ENCODE measurements at places on chromosomes 2 and 18.

- no peaks in the 10 kb centered on the region for H3K4me1 ChIP-seq
- no peak overlapping the region for H3K27ac ChIP-seq
Measured at GRCh38 chr2:68512966-68513365, 45.6 kb downstream of the APLF start.

DNA sequence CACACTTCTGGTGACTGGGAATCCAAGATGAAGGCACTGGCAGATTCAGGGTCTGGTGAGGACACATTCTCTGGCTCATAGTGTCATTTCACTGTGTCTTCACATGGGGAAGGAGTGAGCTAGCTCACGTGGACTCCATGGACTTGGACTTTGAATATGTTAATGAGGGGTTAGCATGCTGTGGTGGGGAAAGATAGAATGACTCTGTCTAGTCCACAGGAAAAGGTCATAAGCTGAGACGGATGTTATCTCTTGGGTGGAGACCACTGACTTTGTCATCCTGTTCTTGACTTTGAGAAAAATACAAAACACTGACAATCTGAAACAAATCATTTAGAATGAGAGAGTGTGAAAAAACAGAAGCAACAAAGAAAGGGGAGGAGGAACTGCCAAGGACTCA lies 145.9 kb downstream of the PIK3C3 start:
- no peak for DNase-seq
- no peaks in the 10 kb centered on the region for H3K4me1 ChIP-seq
- H3K4me3 ChIP-seq: no peak overlapping the region
- no peaks in the 10 kb centered on the region for H3K36me3 ChIP-seq

DNA sequence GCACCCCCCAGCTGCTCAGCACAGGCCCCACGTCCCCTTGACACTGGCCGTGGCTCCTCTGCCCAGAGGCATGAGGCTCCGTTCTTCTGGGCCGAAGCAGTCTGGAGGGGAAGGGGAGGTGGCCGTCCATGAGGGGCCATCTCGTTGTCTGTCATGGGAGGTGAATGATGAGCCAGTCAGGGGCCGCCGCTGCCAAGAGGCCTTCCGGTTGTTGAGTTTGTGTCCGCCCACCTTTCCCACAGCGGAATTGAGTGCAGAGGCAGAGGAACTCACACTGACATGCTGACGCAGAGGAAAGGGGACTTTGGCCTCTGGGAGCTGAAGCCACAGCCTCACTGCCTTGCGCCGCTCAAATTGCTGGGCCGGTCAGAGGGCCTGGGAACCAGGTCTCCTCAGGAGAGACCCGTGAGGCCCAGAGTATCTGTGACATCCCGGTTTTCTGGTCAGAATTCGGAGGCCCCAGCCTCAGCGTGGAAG lies 268.4 kb downstream of the ATAD2B start:
- no peak overlapping the region for H3K4me3 ChIP-seq
- DNase-seq: no peak
- no peaks in the 10 kb centered on the region for H3K36me3 ChIP-seq

- no peaks in the 10 kb centered on the region for H3K27me3 ChIP-seq
- DNase-seq: no peak
- peaks cover 16% of the 10 kb centered on the region for H3K4me1 ChIP-seq
- H3K4me3 ChIP-seq: no peak overlapping the region
Measured at GRCh38 chr2:96521219-96521618, 15.3 kb upstream of the ARID5A start.

GRCh38 chr2:201244829-201245228 lies 15.5 kb upstream of the CASP8 start:
- H3K27me3 ChIP-seq: no peaks in the 10 kb centered on the region
- no peak overlapping the region for H3K27ac ChIP-seq
- no peaks in the 10 kb centered on the region for H3K36me3 ChIP-seq
- H3K4me1 ChIP-seq: peaks cover 97% of the 10 kb centered on the region
- DNase-seq: no peak
- no peak overlapping the region for H3K4me3 ChIP-seq

GRCh38 chr2:150477347-150477746 lies 10.1 kb downstream of the RND3 start:
- no peaks in the 10 kb centered on the region for H3K27me3 ChIP-seq
- no peak for DNase-seq

DNA sequence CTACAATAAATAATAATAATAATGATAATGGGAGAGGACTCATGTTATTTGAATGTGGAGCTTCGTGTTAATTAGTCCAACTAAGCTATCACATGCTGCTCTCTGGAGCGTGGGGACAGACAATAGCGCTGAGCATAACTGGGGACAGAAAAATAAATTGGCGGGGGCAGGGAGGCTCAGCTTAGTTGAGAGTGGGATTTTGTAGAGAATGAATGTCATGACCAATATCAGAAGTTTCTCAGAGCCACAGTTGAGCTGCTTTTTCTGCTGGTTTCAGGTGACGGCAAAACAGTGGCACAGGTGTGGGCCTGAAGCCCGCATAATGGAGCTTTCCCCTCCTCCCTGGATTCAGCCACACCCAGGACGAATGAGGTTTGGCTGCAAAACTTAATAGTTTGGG lies 111.1 kb upstream of the CAB39 start:
- H3K36me3 ChIP-seq: no peaks in the 10 kb centered on the region
- no peak overlapping the region for H3K4me3 ChIP-seq
- no peak for DNase-seq
- H3K4me1 ChIP-seq: peaks cover 4% of the 10 kb centered on the region
- peak overlapping the region; percentile 83 for H3K27ac ChIP-seq

- no peak for DNase-seq
- no peaks in the 10 kb centered on the region for H3K36me3 ChIP-seq
- no peaks in the 10 kb centered on the region for H3K27me3 ChIP-seq
- no peak overlapping the region for H3K4me3 ChIP-seq
- no peak overlapping the region for H3K27ac ChIP-seq
Measured at GRCh38 chr2:236548179-236548921, 21.3 kb upstream of the ACKR3 start.

- no peak for DNase-seq
- no peak overlapping the region for H3K27ac ChIP-seq
- no peaks in the 10 kb centered on the region for H3K27me3 ChIP-seq
- no peaks in the 10 kb centered on the region for H3K36me3 ChIP-seq
Measured at GRCh38 chr2:192047315-192048107, 147.2 kb downstream of the TMEFF2 start.

DNA sequence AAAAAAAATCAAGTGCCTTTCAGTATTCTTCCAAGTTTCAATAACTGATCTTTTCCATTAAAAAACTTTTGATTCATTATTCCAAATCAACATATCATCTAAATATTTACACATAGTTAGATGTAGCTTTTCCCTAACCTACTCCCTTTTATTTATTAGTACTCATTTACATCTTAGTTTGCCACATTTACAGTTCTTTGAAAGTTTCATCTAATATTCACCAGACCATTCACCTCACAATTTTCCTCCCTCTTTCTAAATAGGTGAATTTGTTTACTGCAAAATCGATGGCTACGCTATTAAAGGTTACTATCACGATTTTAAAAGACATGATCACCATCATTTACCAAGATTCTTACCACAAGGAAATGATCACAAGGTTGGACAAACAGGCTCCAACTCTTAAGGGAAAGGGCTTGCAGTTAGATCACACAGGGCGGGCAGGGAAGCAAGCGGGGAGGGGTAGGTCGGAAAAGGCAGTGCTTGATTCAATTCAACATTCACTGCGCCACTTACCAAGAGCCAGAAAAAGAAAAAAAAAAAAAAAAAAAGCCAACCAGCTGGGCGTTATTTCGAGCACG lies 654 bp upstream of the MARCHF7 start:
- peaks cover 26% of the 10 kb centered on the region for H3K4me1 ChIP-seq
- H3K4me3 ChIP-seq: peak overlapping the region; percentile 76
- no peaks in the 10 kb centered on the region for H3K36me3 ChIP-seq
- no peak for DNase-seq

GRCh38 chr2:98555696-98556095 lies 52.6 kb downstream of the COA5 start:
- H3K27ac ChIP-seq: no peak overlapping the region
- H3K36me3 ChIP-seq: peaks cover 77% of the 10 kb centered on the region
- H3K4me1 ChIP-seq: peaks cover 33% of the 10 kb centered on the region
- no peak overlapping the region for H3K4me3 ChIP-seq
- H3K27me3 ChIP-seq: no peaks in the 10 kb centered on the region
- DNase-seq: peak; percentile 59

- H3K36me3 ChIP-seq: no peaks in the 10 kb centered on the region
- DNase-seq: peak; percentile 78
- H3K27ac ChIP-seq: no peak overlapping the region
Measured at GRCh38 chr2:230913406-230914143, 11.5 kb downstream of the GPR55 start.

GRCh38 chr2:23380562-23381065 lies 4.4 kb upstream of the KLHL29 start:
- H3K27ac ChIP-seq: no peak overlapping the region
- H3K27me3 ChIP-seq: peaks cover 3% of the 10 kb centered on the region
- H3K4me1 ChIP-seq: peaks cover 18% of the 10 kb centered on the region
- DNase-seq: no peak
- no peaks in the 10 kb centered on the region for H3K36me3 ChIP-seq

- no peak for DNase-seq
- H3K4me3 ChIP-seq: no peak overlapping the region
- peaks cover 15% of the 10 kb centered on the region for H3K4me1 ChIP-seq
- H3K27me3 ChIP-seq: no peaks in the 10 kb centered on the region
Measured at GRCh38 chr18:32301976-32302743, 112.3 kb downstream of the MEP1B start.

GRCh38 chr18:79556829-79557585 lies 122.6 kb upstream of the CTDP1 start:
- no peak for DNase-seq
- no peak overlapping the region for H3K27ac ChIP-seq
- no peaks in the 10 kb centered on the region for H3K4me1 ChIP-seq
- no peaks in the 10 kb centered on the region for H3K27me3 ChIP-seq

DNA sequence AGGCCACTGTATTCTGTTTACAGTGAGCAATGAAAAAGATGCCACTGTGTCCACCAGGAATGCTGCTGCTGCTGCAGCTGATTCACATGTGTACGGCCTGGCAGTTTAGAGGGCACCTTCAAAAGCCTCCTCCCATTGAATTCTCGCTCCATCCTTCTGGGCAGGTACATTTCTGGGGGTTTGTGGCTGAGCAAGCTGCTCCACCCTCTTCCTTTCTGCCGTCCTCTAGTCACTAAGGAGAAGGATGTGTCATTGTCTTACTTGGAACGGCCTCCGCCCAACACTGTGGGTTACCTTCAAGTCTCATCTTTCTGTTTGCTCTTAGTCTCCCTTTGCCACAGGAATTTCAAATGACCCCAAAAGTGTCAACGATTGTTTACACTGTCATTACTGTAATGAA lies 182.0 kb downstream of the ZBTB7C start:
- peaks cover 21% of the 10 kb centered on the region for H3K4me1 ChIP-seq
- no peaks in the 10 kb centered on the region for H3K27me3 ChIP-seq
- H3K27ac ChIP-seq: peak overlapping the region; percentile 75
- no peak for DNase-seq
- no peak overlapping the region for H3K4me3 ChIP-seq
- H3K36me3 ChIP-seq: no peaks in the 10 kb centered on the region

DNA sequence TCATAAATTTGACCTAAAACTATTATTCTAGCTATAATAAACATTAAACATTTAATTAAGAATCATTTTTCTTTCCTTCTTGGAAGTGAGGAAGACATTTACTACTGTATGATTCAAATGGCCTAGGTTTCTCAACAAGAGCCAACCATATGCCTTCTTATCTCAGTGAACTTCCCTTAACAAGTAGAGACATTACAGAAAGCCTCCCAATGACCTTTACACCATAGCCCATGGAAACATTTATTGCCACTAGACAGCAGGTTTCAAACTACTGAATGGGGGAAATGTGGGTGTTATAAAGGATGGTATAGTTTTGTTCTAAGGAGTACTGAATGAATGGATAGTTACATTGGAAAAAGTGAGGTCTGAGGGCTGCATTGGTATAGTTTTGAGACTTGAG lies 349.4 kb upstream of the SPRED2 start:
- DNase-seq: no peak
- H3K4me1 ChIP-seq: no peaks in the 10 kb centered on the region
- no peak overlapping the region for H3K4me3 ChIP-seq
- no peaks in the 10 kb centered on the region for H3K27me3 ChIP-seq
- H3K27ac ChIP-seq: no peak overlapping the region

DNA sequence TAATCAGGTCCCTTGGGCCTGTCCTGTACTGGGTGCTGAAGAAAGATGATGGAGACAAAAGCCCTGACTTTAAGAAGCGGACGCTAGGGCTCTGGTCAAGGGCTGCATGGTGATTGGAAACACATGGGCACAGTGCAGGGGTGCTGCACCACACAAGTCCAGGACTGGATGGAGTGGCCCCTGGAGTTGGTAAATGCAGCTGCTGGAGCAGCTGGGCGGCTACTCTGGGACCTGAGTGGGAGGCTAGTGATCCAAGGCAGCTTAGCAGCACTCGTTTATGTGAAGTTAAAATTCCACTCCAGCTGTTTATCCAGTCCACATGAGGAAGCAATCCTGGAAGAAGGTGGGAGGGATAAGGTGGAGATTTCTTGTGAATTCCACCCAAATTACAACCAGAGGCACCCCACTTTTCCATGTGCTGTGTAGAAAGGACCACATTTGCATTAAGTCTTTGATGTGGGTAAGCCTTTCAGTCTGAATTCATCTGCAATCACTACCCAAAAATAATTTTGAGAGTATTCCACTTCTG lies 24.9 kb downstream of the MERTK start:
- DNase-seq: no peak
- H3K27ac ChIP-seq: no peak overlapping the region
- H3K4me3 ChIP-seq: no peak overlapping the region
- H3K36me3 ChIP-seq: no peaks in the 10 kb centered on the region

DNA sequence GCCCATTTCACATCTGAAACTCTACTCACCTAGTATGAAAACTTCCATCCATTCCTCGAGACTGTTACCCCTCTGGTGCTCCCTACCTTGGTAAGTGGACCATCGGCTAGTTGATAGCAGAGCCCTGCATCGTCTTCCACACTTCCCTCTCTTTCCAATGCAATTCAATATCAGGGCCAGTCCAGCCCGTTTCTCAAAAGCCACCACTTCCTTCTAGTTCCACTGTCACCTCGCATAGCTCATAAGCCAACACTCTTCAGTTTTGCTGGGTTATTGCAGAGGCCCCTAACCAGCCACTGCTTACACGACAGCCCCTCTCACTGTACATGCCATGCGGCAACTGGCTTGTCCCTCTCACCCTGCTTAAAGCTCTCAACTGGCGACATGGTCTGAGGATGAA lies 10.2 kb upstream of the ZNF407 start:
- no peaks in the 10 kb centered on the region for H3K4me1 ChIP-seq
- H3K4me3 ChIP-seq: no peak overlapping the region
- no peaks in the 10 kb centered on the region for H3K27me3 ChIP-seq
- H3K27ac ChIP-seq: peak overlapping the region; percentile 5
- H3K36me3 ChIP-seq: no peaks in the 10 kb centered on the region

- DNase-seq: no peak
- no peaks in the 10 kb centered on the region for H3K36me3 ChIP-seq
- H3K4me1 ChIP-seq: peaks cover 54% of the 10 kb centered on the region
- H3K27ac ChIP-seq: peak overlapping the region; percentile 75
- H3K4me3 ChIP-seq: no peak overlapping the region
Measured at GRCh38 chr18:77207540-77207939, 42.1 kb upstream of the GALR1 start.

Data from spleen (tissue), 13 donors.